ENCODE measurements at places on chromosomes 7 and 10.

GRCh38 chr7:134104166-134104565 lies 23.0 kb upstream of the LRGUK start:
- no peak for DNase-seq

DNA sequence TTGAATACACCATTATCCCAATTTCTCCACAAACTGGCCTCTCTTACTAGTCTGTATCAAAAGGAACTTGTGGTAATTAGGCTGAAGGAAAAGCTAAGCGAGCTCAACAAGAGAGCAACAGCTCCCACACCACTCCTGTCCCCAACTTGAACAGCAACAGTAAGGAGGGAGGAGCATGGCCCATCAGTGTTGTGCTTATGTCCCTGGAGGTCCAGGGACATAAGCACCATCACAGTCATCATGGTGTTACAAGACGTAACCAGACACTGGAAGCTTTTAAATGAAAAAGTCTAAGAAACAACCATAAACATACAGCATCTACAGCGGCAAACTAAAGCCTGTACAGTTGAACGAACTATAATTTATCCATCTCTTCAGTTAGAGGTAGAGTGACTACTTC lies 989 bp downstream of the ERLIN1 start:
- DNase-seq: peak; percentile 7

- DNase-seq: no peak
These were observed 3.4 kb downstream of the BNIP3 start for GRCh38 chr10:131978366-131978765.

DNA sequence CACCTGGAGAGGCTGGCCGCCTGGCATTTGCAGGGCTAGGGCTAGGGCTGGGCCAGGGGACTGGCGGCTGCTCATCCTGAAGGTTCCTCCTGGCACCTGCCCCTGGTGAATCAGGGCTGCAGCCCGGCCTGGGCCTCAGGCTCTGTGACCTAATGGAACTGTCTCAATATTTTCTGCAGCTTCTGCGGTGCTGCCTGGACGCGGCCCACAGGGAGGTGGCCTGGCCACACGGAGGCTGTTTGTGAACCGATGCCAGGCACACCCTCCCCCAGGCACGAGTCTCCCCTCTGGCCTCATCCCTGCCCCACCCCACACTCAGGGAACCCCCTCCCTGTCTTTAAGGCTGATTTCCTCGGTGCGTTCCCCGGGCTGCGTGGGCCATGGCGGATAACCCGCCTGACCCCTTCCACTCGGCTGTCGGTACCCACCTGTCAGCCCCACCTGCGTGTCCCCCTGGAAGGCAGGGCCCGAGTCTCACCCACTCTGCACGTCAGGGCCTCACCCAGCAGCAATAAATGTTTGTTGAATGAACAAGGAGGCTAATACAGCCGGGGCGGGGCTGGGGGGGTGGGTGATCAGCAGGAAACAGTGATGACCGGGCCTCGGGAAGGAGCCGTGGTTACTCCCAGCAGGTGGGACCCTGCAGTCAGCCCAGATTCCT lies 54.5 kb upstream of the DNAJB6 start:
- DNase-seq: no peak

DNA sequence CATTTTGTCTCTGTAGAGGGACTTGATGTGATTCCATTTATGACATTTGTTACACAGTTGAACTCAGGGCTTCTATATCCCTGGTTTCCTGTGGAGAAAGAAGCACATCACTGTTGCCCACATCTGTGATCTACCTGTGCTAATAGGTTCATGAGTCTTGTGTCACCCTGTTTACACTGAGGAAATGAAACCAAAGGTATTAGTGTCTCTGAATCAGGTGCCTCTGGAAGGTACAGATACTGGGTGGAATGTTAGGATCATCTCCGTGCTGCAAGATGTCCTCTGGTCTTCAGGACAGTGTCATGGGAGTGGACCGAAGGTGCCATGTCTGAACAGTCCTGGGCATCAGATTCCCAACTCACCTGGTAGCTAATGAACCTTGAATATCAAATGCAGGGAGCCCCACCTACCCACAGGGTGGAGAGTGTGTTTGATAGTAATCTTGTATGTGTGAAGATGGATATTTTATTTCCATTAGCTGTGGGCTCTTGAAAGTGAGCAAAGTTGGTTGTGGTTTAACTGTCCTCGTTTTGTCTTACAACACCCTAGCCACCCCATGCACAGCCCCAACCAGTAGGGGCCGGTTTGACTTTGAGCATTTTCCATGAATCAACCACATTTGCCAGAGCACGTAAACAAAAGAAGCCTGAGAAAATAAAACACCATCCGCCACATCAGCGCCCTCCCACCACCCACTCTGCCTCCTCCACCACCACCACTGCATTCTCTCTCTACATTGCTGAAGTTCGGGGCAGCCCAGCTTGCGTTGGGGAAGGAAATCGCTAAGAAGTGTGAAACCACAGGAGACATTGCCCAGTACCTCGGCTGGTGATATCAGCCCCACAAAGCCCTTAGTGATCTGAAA lies 40.7 kb downstream of the TARP start:
- DNase-seq: peak; percentile 10

DNA sequence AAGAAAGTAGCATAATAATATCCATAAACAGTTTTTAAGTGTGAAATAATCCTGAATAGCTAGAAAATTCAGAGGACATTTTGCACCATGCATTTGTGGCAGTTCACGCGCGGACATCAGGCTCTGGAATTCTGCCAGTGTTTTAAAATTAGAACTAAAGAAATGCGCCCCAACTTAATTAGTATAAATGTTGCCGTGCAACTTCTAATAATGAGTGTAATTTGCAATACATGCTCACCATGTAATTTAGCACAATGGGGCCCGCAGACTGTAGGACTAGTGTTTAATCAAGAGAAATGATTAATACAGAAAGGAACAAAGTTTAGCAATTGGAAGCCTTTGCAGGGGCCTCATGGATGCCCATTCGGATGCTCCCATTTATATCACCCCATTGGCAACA lies 96.6 kb downstream of the PTPRE start:
- DNase-seq: no peak

- DNase-seq: peak; percentile 66
These were observed 162.5 kb upstream of the MALRD1 start for GRCh38 chr10:18886102-18886501.

DNA sequence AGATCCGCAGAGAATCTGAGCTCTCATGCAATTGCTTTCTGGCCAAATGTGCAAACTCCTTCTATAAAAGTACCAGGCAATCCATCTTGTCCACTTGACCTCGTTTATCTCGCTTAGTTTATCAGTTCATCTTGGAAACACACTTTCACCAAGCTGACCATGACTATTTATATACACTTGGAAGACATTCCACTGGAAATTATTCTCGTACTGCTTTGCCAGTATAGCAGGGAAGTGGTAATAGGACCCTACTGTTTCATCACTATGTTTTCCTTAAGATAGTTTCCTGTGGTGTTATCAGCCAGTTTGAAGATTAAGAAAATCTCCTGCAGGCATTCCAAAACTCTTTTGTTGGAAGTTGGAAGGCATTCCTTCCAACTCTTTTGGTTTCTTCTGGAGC lies 115.3 kb upstream of the FAM171A1 start:
- DNase-seq: peak; percentile 9

DNA sequence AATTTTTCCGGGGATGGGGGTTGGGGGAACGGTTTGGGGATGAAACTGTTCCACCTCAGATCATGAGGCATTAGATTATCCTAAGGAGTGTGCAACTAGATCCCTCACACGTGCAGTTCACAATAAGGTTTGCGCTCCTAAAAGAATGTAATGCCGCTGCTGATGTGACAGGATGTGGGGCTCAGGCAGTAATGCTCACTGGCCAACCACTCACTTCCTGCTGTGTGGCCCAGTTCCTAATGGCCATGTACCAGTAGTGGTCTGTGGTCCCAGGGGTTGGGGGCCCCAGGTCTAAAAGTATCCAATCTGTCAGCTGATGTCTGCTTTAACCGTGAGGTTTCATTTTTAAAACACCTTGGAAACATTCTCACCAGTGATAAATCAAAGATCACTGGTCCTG lies 2.2 kb downstream of the STN1 start:
- no peak for DNase-seq

GRCh38 chr10:131180086-131180485 lies 131.4 kb downstream of the TCERG1L start:
- DNase-seq: no peak

DNA sequence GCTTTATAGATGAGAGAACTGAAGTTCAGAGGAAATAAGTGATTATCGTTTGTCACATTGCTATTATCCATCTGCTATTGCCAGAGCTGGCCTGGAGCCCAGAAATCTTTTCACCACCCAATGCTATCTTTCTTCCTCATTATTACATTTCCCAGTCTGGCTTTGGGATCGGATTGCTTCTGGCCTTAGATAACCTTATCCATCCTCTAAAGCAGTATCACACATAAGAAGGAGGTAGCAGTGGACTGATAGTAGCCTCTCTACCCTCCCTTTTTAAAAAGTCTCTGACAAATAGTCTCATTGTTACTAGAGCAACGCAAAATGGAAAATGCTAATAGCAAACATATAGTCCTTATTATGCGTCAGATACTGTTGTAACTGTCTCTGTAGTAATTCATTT lies 1.3 kb upstream of the CLDN12 start:
- peak; percentile 37 for DNase-seq

DNA sequence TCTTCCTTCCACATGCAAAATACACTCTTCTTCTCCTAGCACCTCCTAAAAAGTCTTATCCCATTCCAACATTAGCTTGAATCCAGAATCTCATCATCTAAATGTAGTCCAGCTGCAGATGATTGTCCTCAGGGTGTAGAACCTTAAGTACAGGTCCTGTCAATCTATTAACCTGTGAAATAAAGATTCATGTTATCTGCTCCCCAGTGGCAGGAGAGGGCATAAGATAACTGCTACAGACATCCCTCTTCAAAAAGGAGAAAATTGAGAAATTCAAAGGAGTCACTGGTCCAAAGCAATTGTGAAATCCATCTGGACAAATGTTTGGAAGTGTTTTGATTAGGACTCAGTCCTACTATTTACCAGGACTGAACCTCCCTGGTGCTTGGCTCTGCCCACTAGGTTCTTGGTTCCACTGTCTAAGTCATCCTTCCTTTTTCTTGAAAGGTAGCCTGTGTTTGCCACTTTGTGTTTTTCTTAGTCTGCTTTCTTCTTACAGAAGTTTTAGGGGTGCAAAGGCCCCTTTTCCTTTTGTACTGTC lies 96.2 kb downstream of the ADD3 start:
- no peak for DNase-seq

GRCh38 chr7:1964913-1965578 lies 267.7 kb downstream of the MAD1L1 start:
- no peak for DNase-seq

- peak; percentile 39 for DNase-seq
These were observed 39.6 kb upstream of the ZNF680 start for GRCh38 chr7:64602518-64602917.

GRCh38 chr7:43392638-43393330 lies 190.1 kb upstream of the STK17A start:
- DNase-seq: no peak

DNA sequence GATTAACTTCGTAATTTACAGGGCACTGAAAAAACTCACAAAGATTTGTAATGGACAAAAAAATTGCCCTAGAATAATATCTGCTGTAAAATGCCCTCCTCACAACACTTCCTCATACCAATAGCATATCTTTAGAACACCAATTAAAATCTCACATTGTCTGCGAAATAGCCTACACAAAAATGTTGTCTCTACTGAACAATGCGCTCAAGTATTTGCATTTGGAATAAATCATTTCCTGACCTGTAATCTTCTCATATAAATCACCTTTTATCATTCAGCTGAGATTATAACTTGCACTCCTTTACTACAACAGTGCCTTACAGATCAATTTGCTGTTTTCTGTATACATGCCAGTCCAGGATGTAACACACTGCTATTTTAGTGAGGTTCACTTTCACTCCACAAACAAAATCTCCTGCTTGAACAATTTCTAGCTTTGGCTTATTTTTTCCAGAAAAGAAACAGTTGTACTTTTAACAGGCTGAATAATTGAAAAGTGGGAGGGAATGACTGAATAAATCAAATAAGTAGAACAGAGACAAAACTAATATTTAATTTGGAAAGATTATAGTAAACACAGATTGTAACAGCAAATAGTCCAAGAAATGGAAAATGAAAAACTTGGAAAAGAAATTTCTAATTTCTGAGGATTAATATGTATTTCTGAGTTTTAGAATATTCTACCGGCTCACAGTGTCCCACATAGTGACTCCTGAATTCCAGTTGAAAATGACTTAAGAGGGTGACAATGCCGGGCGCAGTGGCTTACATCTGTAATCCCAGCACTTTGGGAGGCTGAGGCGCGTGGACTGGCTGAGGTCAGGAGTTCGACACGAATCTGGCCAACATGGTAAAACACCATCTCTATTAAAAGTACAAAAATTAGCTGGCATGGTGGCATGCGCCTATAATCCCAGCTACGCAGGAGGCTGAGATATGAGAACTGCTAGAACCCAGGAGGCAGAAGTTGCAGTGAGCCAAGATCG lies 30.6 kb downstream of the JMJD1C start:
- DNase-seq: no peak

DNA sequence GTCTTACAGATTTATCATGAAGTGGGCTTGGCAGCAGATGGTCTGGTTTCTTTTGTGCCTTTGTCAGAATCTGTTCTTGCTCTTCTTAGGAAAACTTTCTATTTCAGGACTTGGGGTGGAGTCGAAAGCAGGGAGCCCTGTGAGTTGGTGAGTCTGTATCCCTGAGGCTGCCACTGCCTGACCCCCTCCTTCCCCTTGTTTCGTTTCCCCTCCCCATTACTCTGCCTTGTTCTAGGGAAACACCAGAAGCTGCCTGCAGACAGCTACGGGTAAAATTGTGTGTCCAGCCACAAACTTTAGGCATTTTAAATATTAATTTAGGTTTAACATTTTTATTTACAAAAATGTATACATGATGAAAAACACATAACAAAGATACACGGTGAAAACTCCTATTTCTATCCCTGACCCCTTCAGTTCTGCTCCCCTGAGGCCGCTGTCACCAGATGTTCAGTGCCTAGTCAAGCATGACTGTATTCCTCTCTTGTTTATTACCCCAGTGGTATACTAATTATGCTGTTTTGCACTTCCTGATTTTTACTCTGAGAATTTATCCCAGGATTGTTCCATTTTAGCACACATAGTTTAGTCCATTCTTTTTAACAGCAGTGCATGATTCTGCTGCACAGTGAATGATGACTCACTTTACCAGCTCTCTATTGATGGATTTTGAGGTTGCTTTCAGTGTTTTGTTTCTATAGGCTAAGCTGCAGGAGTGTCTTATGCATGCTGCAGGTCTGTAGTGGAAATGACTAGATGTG lies 9.1 kb downstream of the TSPAN14 start:
- DNase-seq: peak; percentile 81
